DMS153 (cell line): ENCODE measurements at places on chromosomes 1 and 21.

DNA sequence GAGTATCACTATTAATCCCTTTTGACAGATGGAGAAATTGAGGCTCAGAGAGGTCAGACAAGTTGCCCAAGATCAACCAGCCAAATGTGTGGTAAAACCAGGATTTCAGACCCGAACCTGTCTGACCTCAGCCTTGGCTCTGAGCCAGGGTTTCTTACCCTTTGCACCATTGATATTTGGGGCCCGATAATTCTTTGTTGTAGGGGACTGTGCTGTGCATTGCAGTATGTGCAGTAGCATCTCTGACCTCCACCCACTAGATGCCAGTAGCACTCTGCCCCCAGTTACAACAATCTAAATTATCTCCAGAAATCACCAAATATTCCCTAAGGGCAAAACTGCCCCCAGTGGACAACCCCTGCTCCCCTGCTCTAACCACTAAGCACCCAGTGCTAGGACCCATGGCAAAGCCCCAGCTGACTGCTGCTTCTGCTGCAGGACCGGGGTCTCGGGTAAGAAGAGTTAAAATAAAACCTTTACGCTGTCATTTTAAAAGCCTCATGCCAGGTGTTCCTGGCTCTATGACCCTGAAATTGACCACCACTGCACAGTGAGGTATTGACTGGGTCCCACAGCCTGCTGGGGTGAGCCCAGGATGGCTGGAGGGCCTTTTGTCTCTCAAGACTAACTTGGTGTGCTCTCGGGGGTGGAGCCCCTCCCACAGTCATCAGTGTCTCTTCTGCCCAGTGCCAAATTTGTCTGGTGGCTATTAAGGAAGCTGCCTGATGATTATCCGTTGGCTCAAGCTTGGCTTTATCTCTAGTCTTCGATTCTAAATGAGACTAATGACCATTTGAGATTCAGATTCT, 5.6 kb upstream of the MAN1C1 start:
- no peak for DNase-seq

DNA sequence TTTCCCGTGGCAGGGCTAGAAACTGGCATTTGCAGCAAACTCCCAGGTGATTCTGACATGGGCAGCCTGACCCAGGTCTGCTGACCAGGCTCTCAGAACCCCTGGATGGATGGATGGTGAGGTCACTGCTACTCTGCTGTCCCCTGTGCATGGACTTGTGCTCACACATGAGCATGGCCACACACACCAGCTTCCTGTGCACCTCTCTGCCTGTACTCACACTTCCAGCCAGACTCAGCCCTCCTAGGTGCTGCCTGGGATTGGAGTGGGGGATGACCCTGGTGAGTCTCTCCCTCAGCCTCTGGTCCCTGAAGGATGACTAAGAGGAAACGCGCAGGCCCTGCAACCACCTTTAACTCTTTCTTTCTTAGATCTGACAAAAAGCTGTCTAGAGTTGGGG, 361.1 kb downstream of the HHAT start:
- DNase-seq = no peak

DNA sequence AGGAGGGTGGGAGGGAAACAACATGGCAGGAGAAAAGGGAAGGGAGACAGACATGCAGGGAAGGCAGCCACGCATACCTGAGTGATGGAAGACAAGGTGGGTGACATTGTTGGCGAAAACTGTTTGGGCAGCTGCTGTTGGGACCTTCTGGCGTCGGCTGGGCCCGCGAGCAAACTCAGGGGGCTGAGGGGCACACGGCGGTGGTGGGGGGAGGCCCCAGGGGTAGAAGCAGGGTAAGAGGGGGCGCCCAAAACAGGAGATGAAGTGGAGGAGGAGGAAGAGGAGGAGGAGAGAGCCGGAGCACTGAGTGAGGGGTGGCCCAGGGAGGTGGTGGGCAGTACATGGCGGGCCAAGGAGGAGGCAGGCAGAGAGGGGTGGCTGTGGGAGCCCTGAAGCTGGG, 4.7 kb upstream of the DENND4B start:
- no peak for DNase-seq

GRCh38 chr1:33898406-33898805, 34.5 kb downstream of the HMGB4 start:
- DNase-seq = no peak

- DNase-seq = no peak
These were observed 977.9 kb downstream of the ADGRL2 start for GRCh38 chr1:82778612-82779011.

- peak; percentile 30 for DNase-seq
These were observed 268.9 kb downstream of the HHAT start for GRCh38 chr1:210597555-210598134.

- DNase-seq = no peak
These were observed 167.6 kb downstream of the TGFBR3 start for GRCh38 chr1:91718368-91718767.

DNA sequence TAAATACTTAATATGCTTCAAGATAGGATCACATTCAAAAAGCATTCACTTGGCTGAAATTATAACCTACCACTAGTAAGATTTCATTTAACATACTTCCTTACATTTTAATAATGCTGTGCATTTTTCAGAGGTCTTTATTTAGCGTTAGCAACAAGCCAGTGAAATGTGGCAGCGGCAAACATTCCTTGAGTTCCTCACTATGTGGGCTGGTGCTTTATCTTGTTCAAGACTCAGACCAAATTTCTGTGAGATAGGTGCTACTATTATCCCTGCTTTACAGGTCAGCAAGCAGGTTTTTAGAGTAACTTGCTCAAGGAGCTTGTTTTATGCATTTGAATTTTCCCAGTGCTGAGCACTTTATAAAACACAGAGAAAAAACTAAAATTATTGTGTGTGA, 132.7 kb downstream of the PLPPR4 start:
- DNase-seq = no peak

DNA sequence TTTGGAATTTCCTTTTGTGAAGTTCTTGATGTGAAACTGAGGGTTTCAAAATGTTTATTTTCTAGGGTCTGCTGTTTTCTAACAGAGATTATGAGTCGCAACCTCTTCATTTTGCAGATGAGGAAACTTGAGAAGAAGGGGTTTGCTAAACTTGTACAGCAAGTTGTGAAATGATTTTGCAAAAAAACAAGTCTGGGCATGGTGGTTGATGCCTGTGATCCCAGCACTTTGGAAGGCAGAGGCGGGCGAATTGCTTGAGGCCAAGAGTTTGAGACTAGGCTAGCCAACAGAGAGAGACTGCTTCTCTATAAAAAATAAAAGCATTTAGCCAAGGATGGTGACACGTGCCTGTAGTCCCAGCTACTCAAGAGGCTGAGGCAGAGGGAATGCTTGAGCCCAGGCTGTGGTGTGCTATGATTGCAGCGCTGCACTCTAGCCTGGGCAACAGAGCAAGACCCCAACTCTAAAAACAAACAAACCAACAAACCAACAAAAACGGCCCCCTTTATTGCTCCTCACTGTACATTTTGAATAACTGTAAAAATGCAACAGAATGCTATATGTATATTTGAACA, 9.9 kb downstream of the TRIM67 start:
- no peak for DNase-seq

- DNase-seq = no peak
These were observed 31.0 kb downstream of the SNX7 start for GRCh38 chr1:98692482-98692881.

- no peak for DNase-seq
These were observed 131.5 kb downstream of the CNIH3 start for GRCh38 chr1:224747578-224747977.

GRCh38 chr1:9559673-9560072, 20.4 kb downstream of the SLC25A33 start:
- no peak for DNase-seq

GRCh38 chr1:34684266-34684665, 70.6 kb upstream of the GJB5 start:
- DNase-seq = peak; percentile 41
